ENCODE measurements at places on chromosomes 13 and 19.

DNA sequence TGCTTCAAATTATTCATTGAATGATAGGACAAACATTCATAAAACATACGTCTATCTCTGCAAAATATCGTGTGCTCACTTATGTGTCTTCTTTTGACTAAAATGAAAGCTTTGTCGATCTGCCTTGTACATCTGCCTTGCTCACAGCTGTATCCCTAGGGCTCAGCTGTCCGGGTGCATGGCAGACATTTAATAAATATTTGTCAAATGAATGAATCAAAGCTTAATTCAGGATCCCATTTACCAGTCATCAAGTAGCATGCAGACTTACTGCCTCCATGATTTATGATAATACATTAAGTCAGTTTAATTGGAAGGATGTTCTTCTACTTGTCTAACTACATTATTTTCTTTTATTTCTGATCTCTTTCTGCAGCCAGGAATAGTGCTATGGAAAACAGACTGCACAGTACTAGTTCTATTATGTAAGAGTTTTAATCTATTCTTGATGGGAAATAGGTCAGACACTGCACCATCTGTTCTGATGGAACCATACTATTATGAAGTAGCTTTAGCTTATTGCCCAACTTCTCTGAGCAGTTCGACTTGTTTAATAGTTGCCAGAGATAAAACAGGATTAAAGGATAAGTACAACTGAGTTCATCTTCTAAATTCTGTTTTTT is 13.2 kb downstream of the SLC46A3 start:
- no peak for DNase-seq

- no peak for DNase-seq
Measured at GRCh38 chr13:94936633-94937032, 224.3 kb upstream of the SOX21 start.

- DNase-seq: no peak
Measured at GRCh38 chr13:108981407-108981806, 352.0 kb downstream of the MYO16 start.

- DNase-seq: no peak
Measured at GRCh38 chr19:50303558-50303957, 25.6 kb downstream of the KCNC3 start.

DNA sequence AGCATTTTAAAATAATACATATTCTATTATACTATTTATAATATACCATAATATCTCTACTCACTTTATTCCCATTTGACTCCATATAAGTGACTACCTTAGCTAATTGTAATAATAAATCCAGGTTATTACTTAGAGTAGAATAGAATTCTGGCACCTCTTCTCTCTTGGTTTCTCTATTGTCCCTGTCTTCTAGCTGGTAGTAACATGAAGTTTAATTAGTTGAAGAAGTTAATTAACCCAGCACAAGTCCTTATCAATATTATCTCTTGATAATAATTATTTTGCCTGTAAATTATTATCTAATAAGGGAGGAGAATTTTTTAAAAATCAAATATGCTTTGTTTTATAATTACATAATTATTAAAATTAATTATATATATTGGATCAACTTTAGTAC is 1571.2 kb upstream of the PRR20A start:
- DNase-seq: no peak

- no peak for DNase-seq
Measured at GRCh38 chr19:42985588-42985987, 40.7 kb downstream of the PSG11 start.

DNA sequence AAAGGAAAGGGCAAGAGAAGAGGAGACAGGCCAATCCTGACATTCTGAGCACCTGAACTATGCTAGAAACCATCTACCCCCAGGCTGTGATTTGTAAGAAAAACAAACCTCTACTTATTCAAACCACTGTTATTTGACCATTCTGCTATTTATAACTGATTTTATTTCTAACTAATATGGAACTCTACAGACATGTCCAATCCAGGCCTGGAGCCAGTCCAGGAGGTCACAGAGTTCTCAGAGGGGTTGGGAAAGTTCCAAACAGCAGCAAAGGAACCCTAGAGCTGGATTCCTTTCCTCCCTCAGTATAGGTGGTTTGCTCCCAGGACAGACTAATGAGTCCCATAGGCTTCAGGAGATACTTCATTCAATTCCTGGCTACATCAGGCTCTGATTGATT is 24.2 kb downstream of the SIAH3 start:
- DNase-seq: no peak

DNA sequence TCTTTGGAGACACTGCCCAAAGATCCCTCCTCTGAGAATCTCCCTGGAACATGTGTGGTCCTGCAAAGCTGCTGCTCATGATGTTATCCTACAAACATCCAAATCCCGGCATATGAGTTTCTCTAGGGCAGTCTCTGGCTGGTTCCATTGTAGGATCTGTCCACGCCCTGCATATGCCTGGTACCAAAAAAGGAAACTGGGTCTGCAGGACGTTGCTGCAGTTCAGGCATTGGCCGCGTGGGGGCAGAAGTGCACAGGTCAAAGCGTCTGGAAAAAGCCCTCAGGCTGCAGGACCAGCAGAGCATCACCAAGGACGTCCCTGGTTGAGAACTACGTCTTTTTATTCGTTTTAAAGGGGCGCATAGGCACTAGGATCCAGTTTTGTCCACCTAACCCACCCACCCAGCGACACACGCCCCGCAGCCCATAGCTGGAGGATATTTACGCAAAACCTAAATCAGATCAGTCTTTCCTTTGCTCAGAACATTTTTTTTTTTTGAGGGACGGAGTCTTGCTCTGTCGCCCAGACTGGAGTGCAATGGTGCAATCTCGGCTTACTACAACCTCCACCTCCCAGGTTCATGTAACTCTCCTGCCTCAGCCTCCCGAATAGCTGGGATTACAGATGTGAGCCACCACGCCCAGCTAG is 12.9 kb upstream of the ZNF564 start:
- peak; percentile 99 for DNase-seq

- DNase-seq: peak; percentile 99
Measured at GRCh38 chr19:1266129-1266915, 2.8 kb upstream of the CIRBP start.

- peak; percentile 77 for DNase-seq
Measured at GRCh38 chr19:32866564-32867265, 2.9 kb downstream of the SLC7A9 start.

DNA sequence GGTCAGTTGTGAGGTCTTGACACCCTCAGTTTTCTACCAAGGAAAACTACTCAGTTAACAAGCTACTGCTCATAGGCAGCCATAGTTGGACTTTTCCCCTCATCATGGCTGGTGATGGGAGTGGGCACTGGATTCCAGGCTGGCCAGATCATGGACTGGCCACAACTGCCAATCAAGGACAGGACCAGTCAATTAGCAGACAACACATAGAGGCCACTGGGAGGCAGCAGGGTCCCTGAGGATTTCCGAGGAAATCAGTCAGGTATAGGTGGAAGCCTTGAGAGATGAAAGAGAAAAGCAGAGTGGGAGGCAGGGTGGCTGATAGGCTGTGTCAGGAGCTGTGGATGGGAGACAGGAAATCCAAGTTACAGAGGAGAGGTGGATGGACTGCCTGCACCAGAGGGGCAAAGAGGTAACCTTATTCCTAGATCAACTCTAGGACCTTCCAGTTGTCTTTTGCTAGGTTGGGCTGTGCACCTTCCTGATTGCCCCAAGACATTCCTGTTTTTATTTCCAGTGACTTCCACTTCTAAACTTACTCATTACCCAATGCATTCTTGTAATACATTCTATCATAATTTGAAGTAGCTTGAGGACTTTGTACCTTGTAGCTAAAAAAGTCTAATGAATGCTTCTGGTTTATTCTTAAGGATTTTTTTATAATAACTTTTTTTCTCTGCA is 361.8 kb downstream of the KCNRG start:
- DNase-seq: no peak

DNA sequence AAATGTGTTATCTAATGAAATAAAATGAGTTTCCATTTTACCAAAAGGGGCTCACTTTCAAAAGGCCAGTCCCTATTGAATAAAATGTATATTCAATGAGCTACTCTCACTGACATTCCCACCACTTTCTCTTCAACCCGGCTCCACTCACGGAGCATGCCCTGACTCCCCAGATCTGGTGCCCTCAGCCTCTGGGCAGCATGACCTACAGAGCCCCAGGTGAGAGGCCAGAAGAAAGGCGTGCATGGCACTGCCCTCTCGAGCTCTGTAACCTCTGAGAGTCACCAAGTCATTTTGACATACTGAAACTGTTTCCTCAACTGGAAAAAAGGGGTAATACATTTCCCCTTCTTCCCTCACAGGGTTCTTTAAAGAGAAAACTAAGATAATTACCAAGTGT is 25.2 kb upstream of the SIAH3 start:
- DNase-seq: no peak

DNA sequence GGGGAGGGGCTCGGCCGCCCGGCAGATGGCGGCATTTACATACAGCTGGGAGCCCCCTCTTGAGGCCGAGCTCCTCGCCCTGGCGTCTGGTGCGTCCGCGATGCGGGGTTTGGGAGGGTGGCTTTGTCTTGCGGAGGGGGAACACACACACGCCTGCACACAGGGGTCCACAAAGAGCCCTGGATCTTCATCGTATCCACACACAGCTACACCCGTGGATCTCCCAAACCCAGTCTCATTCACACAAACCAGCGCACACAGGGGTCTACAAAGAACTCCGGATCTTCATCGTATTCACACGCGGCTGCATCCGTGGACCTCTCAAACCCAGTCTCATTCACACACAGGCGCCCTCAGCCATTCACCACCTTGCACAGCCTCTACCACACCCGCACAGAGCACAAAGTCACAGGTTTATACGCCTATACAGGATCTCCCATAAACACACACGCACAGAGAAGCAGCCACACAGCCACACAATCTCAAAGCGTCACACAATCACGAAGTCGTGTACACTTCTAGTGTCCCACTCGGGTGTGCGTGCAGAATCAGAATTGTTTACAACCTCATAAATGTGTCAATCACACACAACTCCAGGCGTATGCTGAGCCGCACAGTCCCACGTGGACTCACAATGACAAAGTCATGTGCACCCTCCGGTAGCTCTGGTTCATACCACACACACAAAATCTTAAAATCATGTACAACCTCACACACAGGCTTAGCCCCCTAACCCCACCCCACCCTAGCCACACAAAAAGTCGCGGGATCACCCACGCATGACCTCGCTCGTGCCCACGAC is 550 bp upstream of the DLL3 start:
- DNase-seq: peak; percentile 86

GRCh38 chr19:45924891-45925447 is 10.4 kb upstream of the NANOS2 start:
- no peak for DNase-seq

- DNase-seq: no peak
Measured at GRCh38 chr19:27962264-27962663, 1250.7 kb downstream of the UQCRFS1 start.

GRCh38 chr13:45521297-45521696 is 56.6 kb downstream of the COG3 start:
- no peak for DNase-seq

DNA sequence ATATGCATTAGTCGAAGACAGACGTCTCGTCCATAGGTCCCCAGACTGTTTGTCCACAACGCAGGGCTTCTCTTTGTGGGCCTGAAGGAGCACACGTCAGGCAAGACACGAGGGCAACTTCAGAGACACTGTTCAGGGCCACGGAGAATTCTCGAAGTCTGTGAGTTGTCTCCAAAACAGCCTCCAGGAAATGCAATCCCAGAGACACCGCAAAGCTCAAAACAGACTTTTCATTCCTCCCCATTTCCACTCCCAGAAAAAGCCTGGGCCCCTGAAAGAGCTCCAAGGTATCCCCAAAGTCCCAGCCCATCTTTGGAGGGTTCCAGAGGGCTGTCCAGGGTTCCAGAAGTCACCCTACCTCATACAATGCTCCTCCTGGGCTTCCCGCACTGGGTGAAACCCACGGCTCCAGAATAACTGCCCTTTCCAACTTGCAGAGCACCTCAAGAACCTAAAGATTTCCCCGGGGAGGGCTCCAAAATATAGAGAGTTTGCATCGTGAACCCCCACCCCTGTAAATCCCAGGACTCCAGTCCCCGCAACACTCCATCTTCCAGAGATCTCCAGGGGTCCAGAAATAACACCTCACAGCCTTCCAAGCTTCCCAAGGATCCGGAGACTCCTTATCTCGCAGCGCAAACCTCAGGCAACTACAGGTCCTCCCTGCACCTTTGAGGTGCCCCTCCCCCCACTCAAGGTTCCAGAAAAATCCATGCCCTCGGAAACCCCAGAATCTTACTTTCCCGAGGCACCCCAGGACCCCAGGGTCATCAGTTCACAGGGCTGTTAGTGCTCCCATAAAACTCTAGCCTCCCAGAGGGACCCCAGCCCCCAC is 687 bp upstream of the FTL start:
- DNase-seq: peak; percentile 92

DNA sequence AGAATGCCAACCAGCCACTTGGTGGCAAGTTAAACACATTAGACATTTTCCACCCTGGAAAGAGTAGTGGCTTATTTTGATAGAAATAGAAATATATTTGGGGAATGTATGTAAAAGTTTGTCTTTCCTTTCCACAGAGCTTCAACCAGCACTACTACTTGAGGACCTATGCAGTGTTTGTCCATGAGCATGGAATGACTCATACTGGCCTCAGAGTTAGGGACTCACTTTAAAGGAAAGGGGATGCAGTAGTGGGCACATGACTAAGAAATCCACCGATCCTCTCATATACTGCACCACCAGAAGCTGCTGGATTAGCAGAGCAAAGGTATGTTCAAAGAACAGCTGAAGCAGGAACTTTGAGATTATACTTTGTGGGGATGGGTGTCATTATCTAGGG is 62.6 kb downstream of the LACC1 start:
- no peak for DNase-seq

- peak; percentile 97 for DNase-seq
Measured at GRCh38 chr19:48724796-48725753, 5.5 kb upstream of the MAMSTR start.

DNA sequence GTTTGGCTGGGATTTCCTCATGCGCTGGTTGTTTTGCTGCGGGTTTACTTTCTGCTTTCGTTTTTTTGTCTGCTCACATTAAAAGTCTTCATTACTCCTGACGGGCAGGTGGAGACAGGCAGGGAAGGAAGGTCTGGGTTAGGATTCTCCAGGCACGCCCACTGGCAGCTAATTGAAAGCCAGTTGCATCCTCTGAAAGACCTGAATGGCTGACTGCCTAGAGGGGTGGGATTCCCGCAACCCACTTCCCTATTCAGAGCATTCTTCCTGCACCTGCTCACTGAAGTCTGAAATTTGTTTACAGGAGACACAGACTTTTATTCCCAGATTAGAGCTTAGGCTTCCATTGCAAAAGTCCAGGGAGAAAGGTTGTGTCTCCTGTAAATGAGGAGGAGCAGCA is 172.0 kb downstream of the UQCRFS1 start:
- no peak for DNase-seq

DNA sequence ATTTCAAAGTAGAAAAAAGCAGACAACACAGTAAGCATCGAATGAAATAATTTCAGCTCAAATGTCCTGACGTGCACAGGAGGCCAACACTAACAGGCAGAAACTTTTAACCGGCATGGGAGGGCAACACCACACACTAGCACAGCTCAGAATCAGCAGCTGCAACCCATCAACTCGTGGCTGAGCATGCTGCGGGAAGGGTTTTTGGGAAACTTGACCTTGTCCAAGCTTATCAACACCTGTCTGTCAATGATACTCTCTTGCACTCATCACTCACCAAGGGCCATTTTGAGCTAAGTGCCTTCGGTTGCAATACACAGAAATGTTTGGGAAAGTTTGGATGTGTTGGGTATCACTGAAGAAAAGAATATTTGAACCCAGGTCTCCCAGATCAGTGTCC is 483.7 kb downstream of the TSHZ3 start:
- DNase-seq: no peak

GRCh38 chr19:47255879-47256692 is at the start of gene CCDC9:
TSS of gene CCDC9 (plus strand) at chr19:47256525. CDS start at chr19:47258401, 1,876 bp downstream.
- peak; percentile 99 for DNase-seq

All from osteoblast (primary cell).